CD4-positive, CD25-positive, alpha-beta regulatory T cell (primary cell): ENCODE measurements at places on chromosomes 13 and 19. TPM values are rescaled to one million over a fixed set of nuclear protein-coding genes. Genes with fewer than 3 reads are reported as not detected.

The PRODH2 gene
- polyA plus RNA-seq = not detected

The ZNF497 gene
- 0.38 TPM for polyA plus RNA-seq

The PABPC3 gene
- 0.15 TPM for polyA plus RNA-seq

The SYCN gene
- not detected for polyA plus RNA-seq

The BCL3 gene
- polyA plus RNA-seq = 6.2 TPM

The ZNF208 gene
- polyA plus RNA-seq = 1.3 TPM

The FCER2 gene
- polyA plus RNA-seq = 4.5 TPM

The CYP4F22 gene
- 0.54 TPM for polyA plus RNA-seq

The GPR18 gene
- polyA plus RNA-seq = 12.7 TPM

The KLF1 gene
- polyA plus RNA-seq = 0.23 TPM

The CNN2 gene
- 406 TPM for polyA plus RNA-seq

The LENG9 gene
- polyA plus RNA-seq = 0.21 TPM

The ZNF85 gene
- polyA plus RNA-seq = 8.8 TPM

The CDC16 gene
- 22.1 TPM for polyA plus RNA-seq

The KANK3 gene
- polyA plus RNA-seq = 2.1 TPM

The CYP2B6 gene
- polyA plus RNA-seq = 0.14 TPM

The MYO1F gene
- 49.0 TPM for polyA plus RNA-seq

The SLITRK5 gene
- not detected for polyA plus RNA-seq

The SMIM17 gene
- polyA plus RNA-seq = not detected

The LHFPL6 gene
- polyA plus RNA-seq = 0.20 TPM

The GPR4 gene
- polyA plus RNA-seq = not detected

The CTXN1 gene
- not detected for polyA plus RNA-seq

The FOXA3 gene
- polyA plus RNA-seq = not detected

The SIAH3 gene
- not detected for polyA plus RNA-seq

The RAP2A gene
- 2.6 TPM for polyA plus RNA-seq

The CHST8 gene
- polyA plus RNA-seq = not detected

The SLC25A41 gene
- not detected for polyA plus RNA-seq

The ACP7 gene
- polyA plus RNA-seq = not detected

The STOML3 gene
- not detected for polyA plus RNA-seq

The ZBTB32 gene
- polyA plus RNA-seq = 3.9 TPM

The CEACAM8 gene
- polyA plus RNA-seq = not detected

The S1PR2 gene
- 3.8 TPM for polyA plus RNA-seq

The GRIN3B gene
- polyA plus RNA-seq = not detected

The NOTCH3 gene
- not detected for polyA plus RNA-seq

The ZNF442 gene
- polyA plus RNA-seq = 0.80 TPM

The PRTN3 gene
- polyA plus RNA-seq = not detected

The CRX gene
- not detected for polyA plus RNA-seq

The GGN gene
- not detected for polyA plus RNA-seq

The MAMSTR gene
- polyA plus RNA-seq = 0.21 TPM

The MAG gene
- 0.28 TPM for polyA plus RNA-seq

The ZNF177 gene
- 0.19 TPM for polyA plus RNA-seq

The IQCN gene
- 0.16 TPM for polyA plus RNA-seq

The ZNF829 gene
- 2.4 TPM for polyA plus RNA-seq

The CCDC70 gene
- polyA plus RNA-seq = not detected

The PTH2 gene
- polyA plus RNA-seq = not detected

The MICU2 gene
- 50.5 TPM for polyA plus RNA-seq

The ZNF587 gene
- polyA plus RNA-seq = 2.7 TPM

The PALM3 gene
- polyA plus RNA-seq = not detected

The CD177 gene
- polyA plus RNA-seq = not detected

The PSG4 gene
- not detected for polyA plus RNA-seq

The ZNF554 gene
- polyA plus RNA-seq = 6.1 TPM

The LGALS4 gene
- 0.10 TPM for polyA plus RNA-seq

The IZUMO2 gene
- not detected for polyA plus RNA-seq

The CNFN gene
- 0.49 TPM for polyA plus RNA-seq
